ENCODE measurements at places on chromosomes 6 and 20.

- no peak for DNase-seq
These were observed 35.2 kb downstream of the HMGCLL1 start for GRCh38 chr6:55543633-55544309.

- no peak for DNase-seq
These were observed 32.4 kb downstream of the JPH2 start for GRCh38 chr20:44154521-44155001.

GRCh38 chr6:140401761-140402160, 1027.3 kb upstream of the CITED2 start:
- no peak for DNase-seq

- no peak for DNase-seq
These were observed 194.9 kb downstream of the PHACTR1 start for GRCh38 chr6:12911427-12911826.

- no peak for DNase-seq
These were observed 8.7 kb downstream of the GCM1 start for GRCh38 chr6:53139841-53140413.

GRCh38 chr20:57891014-57891413, 181.2 kb upstream of the PMEPA1 start:
- DNase-seq: no peak

- no peak for DNase-seq
These were observed 311.3 kb downstream of the BMP2 start for GRCh38 chr20:7078804-7079203.

GRCh38 chr6:143125864-143126573, 65.3 kb downstream of the AIG1 start:
- DNase-seq: no peak

- DNase-seq: no peak
These were observed 625.4 kb downstream of the QKI start for GRCh38 chr6:164039954-164040375.

GRCh38 chr6:33628401-33628964, 7.4 kb downstream of the ITPR3 start:
- no peak for DNase-seq

GRCh38 chr6:44549516-44549915, 162.0 kb downstream of the CDC5L start:
- no peak for DNase-seq

GRCh38 chr6:30981942-30982772, 1.4 kb upstream of the MUC21 start:
- DNase-seq: no peak

DNA sequence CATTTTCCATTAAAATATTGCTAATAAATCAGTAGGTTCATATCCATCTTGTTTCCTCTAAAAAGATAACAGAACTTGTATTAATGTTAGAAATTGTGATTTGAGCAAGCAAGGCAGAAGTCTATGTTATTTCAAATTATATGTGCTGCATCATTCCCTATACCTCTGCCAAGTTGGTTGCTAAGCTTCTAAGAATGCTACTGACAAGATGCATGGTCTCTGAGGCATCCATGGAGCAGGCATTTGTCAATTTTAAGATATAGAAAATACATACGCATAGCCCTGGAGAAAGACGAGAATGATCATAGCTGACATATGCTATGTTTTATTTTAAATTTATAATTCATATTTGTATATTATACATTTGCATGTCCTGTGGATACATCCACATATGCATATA, 168.3 kb upstream of the THEMIS start:
- DNase-seq: no peak

DNA sequence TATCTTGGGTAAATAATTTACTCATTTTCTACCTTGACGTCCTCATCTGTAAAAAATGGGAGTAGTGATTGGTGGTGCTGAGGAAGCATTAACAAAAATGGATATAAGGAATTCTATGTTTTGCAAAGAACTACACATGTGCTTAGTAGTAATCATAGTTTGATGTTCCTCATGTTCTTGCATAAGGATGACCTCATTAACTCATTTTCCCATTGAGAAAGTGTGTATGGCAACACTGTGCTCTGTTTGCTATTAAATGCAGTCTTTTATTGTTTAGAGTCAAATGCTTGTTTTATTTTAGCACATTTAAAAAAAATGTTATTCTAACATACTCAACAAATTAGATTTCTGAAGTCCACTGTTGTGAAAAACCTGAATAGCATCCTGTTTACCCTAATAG, 211.2 kb upstream of the RSPO3 start:
- no peak for DNase-seq

DNA sequence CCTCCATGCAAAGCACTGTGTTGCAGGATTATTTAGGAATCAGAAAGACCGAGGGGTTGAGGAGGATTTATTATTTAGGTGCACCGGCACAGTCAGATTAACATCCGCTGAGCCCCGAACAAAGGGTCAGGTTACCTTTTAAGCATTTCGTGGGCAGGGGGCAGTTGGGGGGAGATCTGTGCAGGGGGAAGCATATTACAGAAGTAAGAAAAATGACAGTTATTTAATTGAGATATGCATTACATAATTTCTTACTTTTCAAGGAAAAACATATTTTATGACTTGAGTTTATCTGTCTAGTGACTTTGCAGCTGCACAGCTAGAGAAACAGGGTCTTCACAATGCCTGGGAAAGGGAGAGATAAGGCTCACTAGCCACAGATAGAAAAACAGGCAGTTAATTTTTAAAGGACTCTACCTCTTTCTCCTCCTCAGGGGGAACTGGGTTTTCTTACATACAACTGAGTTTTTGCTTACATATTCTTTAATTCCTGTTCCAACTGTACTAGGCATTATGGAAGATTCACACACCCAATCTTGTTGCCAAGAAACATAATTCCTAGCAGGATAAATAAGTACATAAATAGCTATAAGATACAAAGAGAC, 1.7 kb upstream of the HINT3 start:
- no peak for DNase-seq

- DNase-seq: no peak
These were observed 448.7 kb downstream of the PREX1 start for GRCh38 chr20:48378976-48379675.

DNA sequence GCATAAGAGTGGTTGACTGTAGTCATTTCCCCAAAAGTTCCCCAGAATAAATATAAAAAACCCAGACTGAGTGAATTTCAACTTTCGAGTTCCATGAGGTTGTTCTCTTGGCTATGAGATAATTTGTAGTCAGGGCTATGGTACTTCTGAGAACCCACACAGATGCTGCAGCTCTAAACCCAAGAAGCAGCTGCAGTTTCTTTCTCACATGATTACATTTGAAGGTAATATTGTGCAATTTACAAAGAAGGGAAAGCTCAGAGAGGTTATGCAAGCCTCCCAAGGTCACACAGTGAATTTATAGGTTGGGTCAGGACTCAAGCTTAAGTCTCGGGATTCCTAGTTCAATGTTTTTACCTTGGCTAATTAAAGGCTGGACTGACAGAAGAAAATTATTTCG, 29.7 kb upstream of the CD93 start:
- no peak for DNase-seq

- DNase-seq: no peak
These were observed 253.8 kb downstream of the LY86 start for GRCh38 chr6:6842291-6842690.

- DNase-seq: no peak
These were observed 38.3 kb downstream of the ADGRG6 start for GRCh38 chr6:142339968-142340658.

- no peak for DNase-seq
These were observed 223.0 kb downstream of the BCKDHB start for GRCh38 chr6:80329496-80329895.

DNA sequence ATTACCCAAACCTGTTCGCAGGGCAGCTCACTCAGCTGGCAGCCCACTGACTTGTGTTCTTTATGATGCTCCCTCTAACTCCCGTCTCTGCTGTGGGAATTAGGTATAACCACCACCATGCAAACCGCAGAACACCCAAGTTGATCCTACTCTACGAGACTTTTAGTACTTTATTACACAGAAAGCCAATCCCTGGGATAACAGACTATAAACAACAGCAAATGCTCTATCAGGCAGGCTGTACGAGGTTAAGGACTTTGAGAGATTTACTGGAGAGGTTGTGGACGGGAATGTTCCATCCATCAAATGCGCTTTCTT, 241.1 kb downstream of the FOXC1 start:
- no peak for DNase-seq

- no peak for DNase-seq
These were observed 40.8 kb downstream of the SNRNP48 start for GRCh38 chr6:7630792-7631191.

DNA sequence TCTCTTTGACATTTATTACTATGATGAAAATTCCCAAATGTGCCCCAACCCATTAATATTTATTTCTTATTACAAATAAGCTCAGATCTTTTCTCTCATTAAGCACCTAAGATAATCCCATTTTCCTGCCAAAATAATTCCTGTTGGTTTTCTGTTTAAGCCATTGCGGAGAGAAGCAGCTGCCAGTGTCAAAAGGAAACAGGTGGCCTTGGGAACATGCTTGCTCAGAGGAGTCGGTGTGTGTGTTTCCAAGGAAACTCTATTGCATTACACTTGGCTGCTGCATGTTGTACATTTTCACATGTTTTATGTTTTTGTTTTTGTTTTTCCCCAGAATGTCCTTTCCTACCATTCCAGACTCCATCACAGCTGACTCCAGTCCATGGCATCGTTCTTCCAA, 56.4 kb downstream of the CD24 start:
- no peak for DNase-seq

- no peak for DNase-seq
These were observed 1.1 kb downstream of the CTSA start for GRCh38 chr20:45892049-45892825.

- DNase-seq: no peak
These were observed 561.2 kb downstream of the HAO1 start for GRCh38 chr20:7378864-7379605.

DNA sequence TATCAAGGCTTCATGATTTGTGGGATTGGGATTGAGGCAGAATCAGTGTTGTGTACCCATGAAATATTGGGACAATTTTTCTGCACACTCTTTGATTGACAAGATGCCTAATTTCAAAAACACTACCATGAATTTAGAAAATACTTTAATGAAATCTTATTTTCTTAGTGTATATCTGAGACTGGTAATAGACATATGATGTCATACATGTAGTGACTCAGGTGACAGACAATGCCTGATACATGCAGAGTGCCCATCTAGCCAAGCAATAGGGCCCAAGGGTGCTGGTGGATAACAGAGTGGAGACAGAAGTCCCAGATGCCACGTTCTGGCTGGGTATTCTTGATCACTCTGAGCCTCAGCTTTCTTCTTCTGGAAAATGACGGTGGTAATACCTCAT, 279.6 kb upstream of the ARID1B start:
- DNase-seq: no peak

- DNase-seq: no peak
These were observed 191.8 kb upstream of the MAN1A1 start for GRCh38 chr6:119541132-119541905.

GRCh38 chr6:134880487-134881190, 69.3 kb downstream of the ALDH8A1 start:
- DNase-seq: no peak

DNA sequence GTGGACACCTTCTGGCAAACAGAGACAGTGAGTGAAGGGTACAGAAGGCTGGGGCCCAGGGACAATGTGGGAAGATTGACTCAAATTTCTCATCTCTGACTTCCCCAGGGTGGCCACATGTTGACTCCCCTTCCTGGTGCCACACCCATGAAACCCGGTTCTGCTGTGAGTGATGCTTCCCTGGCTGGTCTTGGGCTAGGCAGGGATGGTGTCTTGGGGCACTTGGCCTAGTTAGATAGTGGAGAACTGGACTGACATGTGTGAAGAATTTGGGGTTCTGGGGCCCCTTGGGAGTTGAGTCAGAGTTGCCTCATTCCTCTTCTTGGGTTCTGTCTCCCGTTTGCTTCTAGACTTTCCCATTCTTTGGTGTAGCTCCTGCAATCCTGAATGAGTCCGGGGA, 34.2 kb downstream of the GSS start:
- no peak for DNase-seq

GRCh38 chr6:30465595-30466306, 23.6 kb upstream of the HLA-E start:
- DNase-seq: no peak

DNA sequence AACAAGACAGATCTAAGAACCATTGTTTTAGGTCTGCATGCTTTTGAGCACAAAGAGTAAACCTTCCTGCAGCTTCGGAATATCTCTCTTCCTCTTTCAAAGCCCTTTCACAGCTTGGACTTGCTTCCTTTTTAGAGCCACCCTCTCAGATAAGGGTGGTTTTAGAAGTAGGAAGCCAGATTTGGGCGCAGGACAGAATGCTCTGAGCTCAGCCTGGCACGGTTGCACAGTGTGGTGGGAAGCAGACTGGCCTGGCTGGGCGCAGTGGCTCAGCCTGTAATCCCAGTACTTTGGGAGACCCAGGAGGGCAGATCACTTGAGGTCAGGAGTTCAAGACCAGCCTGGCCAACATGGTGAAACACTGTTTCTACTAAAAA, 35.6 kb upstream of the PNRC1 start:
- no peak for DNase-seq

GRCh38 chr20:57638173-57638894, 18.1 kb upstream of the ZBP1 start:
- no peak for DNase-seq

- DNase-seq: no peak
These were observed 7.0 kb upstream of the PRSS35 start for GRCh38 chr6:83505356-83505755.

GRCh38 chr6:137846772-137847313, 20.2 kb upstream of the TNFAIP3 start:
- no peak for DNase-seq

DNA sequence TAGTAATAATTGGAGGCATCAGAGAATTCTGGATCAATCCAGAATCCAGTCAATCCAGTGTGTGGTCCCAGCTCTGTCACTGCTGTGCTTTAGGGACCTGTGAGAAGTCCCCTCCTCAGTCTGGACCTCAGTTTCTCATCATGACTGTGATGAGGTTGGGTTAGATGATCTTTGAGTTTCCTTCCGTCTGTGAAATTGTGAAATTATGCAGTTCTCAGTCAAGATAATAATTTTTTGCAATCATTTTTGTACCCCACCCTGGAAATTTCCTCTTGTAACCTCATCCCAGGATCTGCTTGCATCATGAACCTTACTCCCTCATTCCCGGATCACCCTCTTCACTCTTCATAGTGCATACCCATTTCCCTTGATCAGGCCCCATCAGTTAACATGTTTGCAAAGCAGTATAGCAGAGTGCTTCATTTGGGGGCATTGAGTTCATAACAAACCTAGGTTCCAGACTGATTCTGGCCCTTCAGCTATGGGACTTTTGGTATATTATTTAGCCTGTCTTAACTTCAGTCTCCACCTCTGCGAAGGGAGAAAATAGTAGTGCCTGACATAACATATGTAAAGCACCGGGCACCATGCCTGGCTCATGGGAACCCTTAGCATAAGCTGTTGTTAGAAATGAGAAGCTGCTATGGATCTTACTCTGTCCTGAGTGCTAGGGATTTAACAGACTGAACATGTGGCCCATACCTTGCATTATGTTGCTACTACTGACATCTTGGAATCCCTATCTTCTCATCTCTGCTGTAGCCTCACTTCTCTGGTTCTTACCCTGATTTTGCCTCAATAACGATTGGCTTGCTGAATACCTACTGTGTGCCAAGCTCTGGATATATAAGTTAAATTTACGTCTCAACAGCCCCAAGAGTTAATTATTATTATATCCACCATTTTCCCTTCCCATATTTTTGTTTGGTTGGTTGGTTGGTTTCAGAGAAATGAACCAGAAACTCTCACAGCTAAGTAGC, 1.3 kb downstream of the ZNF76 start:
- no peak for DNase-seq

- no peak for DNase-seq
These were observed 12.6 kb upstream of the SLPI start for GRCh38 chr20:45266977-45267376.

Data from stimulated activated effector memory CD8-positive, alpha-beta T cell treated with anti-CD3 and anti-CD28 coated beads, Interleukin-12 subunit alpha, Interleukin-12 subunit beta, amount 100 ng/mL, for 72 hours (primary cell).